ENCODE measurements at places on chromosomes 11 and 22.

DNA sequence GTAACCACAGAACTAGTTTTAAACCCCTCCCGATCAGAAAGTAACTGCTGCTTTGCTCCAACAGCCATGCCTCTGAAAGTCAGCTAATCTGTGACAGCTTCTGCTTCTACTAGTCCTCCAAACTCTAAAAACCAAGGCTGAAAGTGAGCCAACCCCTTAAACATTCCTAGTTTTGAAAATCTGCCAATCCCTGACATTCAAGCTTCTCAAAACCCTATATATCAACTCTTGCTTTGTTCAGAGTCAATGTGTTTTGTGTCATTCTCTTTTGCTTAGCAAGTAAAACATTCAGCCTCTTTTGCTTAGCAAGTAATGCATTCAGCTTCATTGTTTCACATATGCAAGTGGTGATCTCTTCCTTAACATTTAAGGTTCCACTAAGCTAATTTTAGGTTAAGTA lies 56.9 kb downstream of the ATG16L2 start:
- DNase-seq: no peak

DNA sequence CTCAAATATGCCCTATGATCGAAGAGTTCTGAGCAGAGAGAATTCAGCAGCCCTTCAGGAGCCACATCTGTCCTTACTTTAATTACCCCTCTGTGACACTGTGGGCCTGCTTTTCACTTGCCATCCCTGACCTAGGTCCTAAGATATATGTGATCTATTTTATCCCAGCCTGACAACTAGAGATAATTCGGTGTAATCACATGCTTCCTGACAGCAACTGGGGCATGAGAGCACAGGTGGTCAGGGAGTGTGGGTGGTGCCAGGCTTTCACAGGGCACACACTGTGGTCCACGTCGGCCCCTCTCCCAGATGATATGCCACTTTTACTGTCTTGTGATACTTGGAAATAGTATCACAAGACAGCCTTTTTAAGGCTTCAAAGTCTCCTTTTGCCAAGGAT lies 3.9 kb downstream of the TUBA8 start:
- no peak for DNase-seq

- DNase-seq: no peak
Measured at GRCh38 chr22:48104102-48104738, 1341.8 kb downstream of the TBC1D22A start.

- peak; percentile 85 for DNase-seq
Measured at GRCh38 chr22:21632237-21632895, at the start of gene CCDC116. Gene CCDC116, plus strand, starts transcription at chr22:21632760. Its CDS starts 422 bp downstream, at chr22:21633182.

DNA sequence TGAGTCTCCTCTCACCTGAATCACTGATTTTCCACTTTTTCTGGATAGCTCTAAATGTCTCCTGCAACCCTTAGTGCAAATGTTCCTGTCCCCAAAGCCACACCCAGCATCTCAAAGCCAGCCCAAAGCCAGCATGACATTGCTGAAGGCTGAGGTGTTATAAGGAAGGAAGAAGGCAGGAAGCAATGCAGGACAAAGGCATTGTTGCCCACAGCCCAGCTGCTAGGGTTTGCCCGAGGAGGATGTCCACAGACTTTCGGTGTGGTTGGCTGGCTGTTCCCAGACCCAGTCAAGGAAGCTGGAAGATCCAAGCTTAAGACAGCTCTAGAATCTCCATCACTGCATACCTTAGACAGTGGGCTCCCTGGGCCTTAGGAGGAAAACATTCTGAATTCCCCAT lies 23.5 kb downstream of the CHST1 start:
- DNase-seq: no peak

DNA sequence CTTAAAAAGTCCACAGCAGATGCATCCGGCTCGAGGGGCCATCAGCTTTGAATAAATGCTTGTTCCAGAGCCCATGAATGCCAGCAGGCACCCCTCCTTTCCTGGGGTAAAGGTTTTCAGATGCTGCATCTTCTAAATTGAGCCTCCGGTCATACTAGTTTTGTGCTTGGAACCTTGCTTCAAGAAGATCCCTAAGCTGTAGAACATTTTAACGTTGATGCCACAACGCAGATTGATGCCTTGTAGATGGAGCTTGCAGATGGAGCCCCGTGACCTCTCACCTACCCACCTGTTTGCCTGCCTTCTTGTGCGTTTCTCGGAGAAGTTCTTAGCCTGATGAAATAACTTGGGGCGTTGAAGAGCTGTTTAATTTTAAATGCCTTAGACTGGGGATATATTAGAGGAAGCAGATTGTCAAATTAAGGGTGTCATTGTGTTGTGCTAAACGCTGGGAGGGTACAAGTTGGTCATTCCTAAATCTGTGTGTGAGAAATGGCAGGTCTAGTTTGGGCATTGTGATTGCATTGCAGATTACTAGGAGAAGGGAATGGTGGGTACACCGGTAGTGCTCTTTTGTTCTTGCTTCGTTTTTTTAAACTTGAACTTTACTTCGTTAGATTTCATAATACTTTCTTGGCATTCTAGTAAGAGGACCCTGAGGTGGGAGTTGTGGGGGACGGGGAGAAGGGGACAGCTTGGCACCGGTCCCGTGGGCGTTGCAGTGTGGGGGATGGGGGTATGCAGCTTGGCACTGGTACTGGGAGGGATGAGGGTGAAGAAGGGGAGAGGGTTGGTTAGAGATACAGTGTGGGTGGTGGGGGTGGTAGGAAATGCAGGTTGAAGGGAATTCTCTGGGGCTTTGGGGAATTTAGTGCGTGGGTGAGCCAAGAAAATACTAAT lies 1.9 kb downstream of the NEAT1 start:
- DNase-seq: peak; percentile 81

GRCh38 chr11:122755409-122755808 lies 82.9 kb upstream of the CRTAM start:
- no peak for DNase-seq

DNA sequence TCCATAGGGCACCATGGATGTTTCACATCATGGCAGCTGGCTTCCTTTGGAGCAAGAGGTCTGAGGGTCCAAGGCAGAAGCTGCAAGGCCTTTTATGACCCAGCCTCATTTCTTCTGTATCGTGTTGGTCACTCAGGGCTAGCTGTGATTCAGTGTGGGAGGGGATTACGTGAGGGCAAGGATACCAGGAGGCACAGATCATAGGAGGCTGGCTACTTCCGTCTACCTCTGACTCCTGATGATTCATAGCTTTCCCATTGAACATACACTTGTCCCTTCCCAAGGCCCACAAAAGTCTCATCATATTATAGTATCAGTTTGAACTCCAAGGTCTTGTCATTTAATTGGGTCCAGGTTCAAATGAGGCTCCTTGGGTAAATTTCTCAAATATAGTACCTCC lies 135.3 kb upstream of the ZBED5 start:
- DNase-seq: no peak

DNA sequence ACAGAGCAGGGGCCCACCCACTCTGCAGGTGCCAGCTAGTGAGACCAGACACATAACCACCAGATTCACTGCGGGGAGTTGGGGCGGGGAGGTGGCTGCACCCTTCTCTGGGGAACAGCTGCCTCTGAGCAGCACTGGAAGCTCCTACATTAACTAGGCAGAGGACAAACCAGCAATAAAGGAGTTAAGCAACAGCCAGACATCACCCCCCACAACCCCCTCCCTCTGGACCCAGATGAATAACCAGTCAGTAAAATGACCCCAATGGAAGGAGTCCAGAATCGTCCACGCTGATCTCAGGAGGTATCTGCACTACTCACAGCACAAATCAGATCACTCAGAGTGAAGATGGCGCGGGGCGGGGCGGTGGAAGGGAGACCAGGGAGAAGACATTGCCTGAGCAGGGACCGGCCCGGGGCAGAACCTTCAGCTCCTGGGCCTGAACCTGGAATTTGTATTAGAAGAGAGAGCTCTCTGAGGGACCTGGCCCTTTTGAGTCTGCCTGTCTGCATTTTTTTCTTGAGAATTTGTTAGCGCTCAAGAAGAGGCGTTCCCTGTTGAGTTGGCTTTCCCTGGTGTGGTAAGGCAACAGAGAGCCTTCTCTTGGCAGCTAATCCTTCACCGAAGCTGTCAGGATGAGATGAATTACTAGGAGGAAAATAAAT lies 125.5 kb upstream of the NCAM1 start:
- DNase-seq: no peak

DNA sequence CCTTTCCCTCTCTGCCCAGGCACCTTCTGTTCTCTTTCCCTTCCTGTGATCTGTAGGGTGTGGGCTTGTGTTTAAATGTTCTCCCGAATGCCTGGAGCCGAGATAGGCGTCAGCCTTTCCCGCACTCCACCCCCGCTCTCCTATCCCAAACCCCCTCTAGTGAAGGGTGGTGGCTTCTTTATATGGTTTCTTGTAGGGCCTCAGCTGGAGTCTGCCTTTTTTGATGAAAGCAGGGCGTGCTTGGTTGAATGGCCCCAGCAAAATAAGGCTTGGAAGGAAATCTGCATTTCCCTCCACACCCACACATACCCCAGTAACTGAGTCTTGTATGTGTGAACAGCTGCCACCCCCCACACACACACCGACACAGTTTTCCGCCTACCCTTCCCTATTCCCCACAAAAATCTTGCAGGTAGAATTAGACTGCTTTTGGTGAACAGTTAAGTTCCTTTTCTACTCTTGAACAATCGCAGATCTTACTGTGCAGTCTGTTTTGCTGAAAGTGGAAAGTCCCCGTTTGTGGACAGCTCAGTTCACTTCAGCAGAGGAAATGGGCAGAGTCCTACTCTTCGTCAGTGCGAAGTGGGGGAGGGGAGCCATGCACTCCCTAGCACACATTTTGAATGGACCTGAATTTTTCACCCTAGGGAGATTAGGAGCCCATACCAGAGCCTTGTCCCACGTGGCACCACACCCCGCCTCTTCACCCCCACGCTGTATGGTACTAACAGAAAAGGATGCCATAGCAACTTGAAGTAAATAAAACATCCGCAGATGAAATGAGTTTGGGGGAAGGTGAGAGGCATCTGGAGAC lies 25.5 kb upstream of the GRK2 start:
- peak; percentile 94 for DNase-seq

- no peak for DNase-seq
Measured at GRCh38 chr11:43747130-43747802, 66.7 kb downstream of the HSD17B12 start.

GRCh38 chr22:40153192-40153591 lies 24.5 kb upstream of the TNRC6B start:
- no peak for DNase-seq

- no peak for DNase-seq
Measured at GRCh38 chr22:20147237-20147988, 3.4 kb downstream of the CCDC188 start.

DNA sequence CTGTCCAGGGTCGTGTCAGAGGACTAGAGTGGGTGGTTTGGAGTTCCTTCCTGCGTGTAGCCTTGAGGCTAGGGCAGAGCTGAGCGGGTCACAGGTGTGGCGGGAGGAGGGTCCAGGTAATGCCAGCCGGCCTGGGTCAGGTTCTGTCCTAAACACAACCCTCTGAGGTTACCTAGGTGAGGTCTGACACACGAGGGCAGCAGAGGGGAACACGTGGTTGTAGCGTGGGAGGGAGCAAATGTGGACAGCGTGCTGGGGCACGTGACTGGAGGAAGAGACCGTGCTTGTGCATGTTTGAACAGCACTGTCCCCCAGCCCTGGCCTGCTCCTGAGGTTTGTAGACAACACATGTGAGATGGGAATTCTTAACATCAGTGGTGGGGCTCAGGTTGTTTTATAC lies 13.1 kb downstream of the MOV10L1 start:
- no peak for DNase-seq

DNA sequence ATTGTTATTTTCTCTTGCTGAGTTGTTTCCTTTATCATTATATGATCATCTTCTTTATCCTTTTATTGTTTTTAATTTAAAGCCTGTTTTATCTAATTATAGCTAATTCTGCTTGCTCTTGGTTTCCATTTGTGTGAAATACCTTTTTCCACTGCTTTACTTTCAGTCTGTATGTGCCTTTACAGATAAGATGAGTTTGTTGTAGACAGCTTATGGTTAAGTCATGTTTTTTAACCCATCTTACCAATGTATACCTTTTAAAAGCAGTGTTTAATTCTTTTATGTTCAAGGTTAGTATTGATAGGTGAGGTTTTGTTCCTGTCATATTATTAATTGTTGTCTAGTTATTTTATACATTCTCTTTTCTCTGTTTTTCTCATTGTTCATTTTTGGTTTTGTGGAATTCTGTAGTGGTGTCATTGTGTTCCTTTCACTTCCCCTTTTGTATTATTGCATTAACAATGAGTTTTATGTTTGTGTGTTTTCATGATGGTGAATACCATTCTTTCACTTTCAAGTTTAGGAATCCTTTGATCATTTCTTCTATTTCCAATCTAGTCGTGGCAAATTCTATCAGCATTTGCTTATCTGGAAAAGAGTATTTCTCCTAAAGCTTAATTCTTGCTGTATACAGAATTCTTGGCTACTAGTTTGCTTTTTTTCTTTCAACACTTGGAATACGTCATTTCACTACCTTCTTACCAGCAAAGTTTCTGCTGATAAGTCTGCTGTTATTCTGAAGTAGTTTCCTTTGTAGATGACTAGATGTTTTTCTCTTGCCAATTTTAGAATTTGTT lies 21.8 kb downstream of the OR5AN1 start:
- no peak for DNase-seq

DNA sequence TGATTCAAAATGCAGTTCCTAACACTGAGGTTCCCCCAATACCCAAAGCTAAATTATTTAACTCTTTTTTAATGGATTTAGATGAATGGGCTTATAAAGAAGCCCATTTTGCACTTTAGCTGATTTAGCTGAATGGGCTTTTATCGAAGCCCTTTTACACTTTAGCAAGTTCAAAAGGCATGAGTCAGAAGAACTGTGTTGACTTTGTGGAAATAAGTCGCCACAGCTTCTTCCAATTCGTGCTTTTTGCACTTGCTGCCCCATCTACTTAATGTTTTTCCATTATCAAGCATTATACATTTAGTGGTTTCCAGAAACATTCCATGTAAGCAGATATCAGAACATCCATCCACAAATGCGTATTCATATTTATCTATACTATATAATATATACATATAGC lies 20.5 kb upstream of the GRIA4 start:
- no peak for DNase-seq

DNA sequence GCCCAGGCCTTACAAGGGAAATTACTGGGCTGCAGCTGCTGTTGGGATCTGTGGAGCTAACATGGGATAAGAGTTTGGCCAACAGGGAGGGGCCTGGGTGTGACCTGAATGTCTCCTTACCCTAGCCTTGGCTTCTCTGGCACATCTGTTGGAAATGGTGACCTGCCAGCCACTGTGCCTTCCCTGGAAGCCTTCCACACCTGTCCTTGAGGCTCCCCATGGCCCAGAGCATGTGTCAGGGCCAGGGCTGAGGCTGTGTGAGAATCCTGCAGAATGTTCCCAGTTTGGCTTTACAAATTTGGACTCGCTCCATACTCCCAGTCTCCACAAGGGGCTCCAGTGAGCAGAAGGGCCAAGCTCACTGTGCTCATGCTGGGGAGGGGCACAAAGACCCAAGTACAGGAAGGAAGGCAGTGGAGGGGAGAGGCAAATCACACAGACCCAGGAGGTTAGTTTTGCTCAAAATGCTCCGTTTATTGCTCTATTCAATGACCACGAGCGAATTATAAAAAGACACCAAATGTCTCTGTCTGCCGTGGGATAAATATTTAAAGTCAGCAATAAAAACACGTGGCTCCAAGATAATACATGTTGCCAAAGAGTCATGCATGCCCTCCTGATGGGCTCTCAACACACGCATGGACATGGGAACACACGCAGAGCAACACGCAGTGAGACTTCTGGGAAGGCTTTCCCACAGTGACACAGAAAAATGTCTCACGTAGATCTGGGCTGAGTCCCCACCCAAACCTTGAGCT lies 1.7 kb upstream of the IGSF22 start:
- peak; percentile 22 for DNase-seq
